SJSA1 (cell line): ENCODE measurements at places on chromosomes 4 and X. TPM values are rescaled to one million over a fixed set of nuclear protein-coding genes. Genes with fewer than 3 reads are reported as not detected.

Gene KLHL2
- total RNA-seq, result 30.9 and 54.6 TPM in 2 replicates

Gene UBE2D3
- total RNA-seq, result 287 and 481 TPM in 2 replicates

Gene EXOC1L
- not detected in 2 replicates for total RNA-seq

Gene TCEAL6
- not detected in 2 replicates for total RNA-seq

Gene ZCCHC18
- total RNA-seq, result 1.2 and 1.6 TPM in 2 replicates

Gene GPAT3
- 7.0 and 8.9 TPM in 2 replicates for total RNA-seq

Gene PSAPL1
- not detected in 2 replicates for total RNA-seq

Gene SMAD1
- 13.4 and 16.7 TPM in 2 replicates for total RNA-seq

Gene FAM13A
- total RNA-seq, result 11.1 and 15.2 TPM in 2 replicates

Gene OPHN1
- 7.8 and 9.1 TPM in 2 replicates for total RNA-seq

Gene CLGN
- total RNA-seq, result 3.6 and 7.0 TPM in 2 replicates

Gene SPACA5
- not detected in 2 replicates for total RNA-seq

Gene CT45A5
- total RNA-seq, result not detected in 2 replicates

Gene RAP2C
- 20.0 and 43.0 TPM in 2 replicates for total RNA-seq

Gene TNIP3
- total RNA-seq, result 0.47 TPM in 1 of 2 replicates, not detected in the other

Gene SSX2B
- total RNA-seq, result not detected in 2 replicates

Gene GAR1
- 6.4 and 18.7 TPM in 2 replicates for total RNA-seq

Gene SYTL4
- 8.0 and 9.7 TPM in 2 replicates for total RNA-seq

Gene STOX2
- total RNA-seq, result 0.55 TPM in 1 of 2 replicates, not detected in the other

Gene ARAF
- 29.8 and 30.1 TPM in 2 replicates for total RNA-seq

Gene PRAF2
- total RNA-seq, result 5.0 and 5.6 TPM in 2 replicates

Gene PTCHD1
- total RNA-seq, result not detected in 2 replicates
